ENCODE measurements at places on chromosomes 2 and 18.
A peak's percentile ranks its signal among the peaks of the same experiment; 100 is the strongest.

GRCh38 chr2:148501545-148501944 is 143.0 kb upstream of the EPC2 start:
- no peak for DNase-seq

DNA sequence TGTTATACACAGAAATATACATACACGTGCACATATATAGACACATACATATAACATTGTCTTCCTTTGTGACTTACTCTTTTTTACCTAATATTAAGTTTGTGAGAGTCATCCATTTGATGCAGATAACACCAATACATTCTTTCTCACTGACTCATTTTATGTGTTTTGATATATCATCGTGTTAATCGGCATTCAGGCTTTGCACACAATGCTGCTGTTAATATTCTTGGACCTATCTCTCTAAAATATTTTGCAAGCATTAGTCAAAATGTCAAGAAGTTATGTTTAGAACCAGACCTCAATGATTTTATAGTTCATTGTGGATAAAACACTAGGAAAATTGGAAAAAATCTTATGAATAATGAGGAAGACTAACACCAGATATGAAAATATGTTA is 441.1 kb downstream of the LRATD1 start:
- DNase-seq = no peak

- DNase-seq = no peak
These were observed 888.0 kb upstream of the SLC39A10 start for GRCh38 chr2:194769030-194769429.

DNA sequence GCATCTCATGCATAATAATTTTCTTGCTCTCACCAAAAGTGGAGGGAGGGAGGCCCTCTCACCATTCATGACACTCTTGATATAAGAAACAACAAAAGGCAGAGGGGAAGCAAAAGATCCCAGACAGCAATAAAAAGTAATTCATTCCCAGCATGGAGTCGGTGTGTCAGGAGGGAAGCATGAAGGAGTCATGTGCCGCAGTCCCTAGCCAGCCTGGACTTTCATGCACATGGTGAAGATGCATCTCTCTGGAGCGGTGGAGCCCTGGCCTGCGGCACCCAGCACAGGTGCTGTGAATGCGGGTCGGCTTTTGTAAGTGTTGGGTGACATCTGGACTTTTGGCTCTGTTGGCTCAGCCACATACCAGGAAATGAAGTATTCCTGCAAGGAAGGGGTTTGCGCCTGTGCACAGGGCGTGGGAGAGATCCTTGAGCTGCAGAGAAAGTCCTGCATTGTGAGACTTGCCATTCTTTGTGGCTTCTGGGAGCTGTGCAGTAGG is 119.4 kb downstream of the COPS8 start:
- DNase-seq = no peak

GRCh38 chr2:58369594-58369993 is 128.5 kb upstream of the FANCL start:
- DNase-seq = no peak

DNA sequence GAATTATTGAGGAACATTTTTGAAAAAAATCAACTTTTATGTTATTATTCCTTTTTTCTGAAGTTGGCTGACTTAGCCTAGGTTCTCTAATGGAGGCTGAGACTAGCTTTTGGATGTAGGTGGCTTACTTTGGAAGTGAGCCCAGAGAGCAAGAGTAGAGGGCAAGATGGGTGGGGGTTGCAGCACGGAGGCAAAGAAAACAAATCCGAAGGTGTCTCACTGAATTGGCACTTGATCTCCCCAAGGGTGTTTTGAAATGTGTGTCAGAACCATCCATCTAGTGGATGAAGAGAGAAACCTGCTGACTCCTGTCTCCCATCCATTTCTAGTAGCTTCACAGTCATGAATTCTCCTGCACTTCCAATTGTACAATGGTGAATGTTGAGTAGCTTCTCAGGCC is 390.7 kb downstream of the TMEM182 start:
- DNase-seq = no peak

DNA sequence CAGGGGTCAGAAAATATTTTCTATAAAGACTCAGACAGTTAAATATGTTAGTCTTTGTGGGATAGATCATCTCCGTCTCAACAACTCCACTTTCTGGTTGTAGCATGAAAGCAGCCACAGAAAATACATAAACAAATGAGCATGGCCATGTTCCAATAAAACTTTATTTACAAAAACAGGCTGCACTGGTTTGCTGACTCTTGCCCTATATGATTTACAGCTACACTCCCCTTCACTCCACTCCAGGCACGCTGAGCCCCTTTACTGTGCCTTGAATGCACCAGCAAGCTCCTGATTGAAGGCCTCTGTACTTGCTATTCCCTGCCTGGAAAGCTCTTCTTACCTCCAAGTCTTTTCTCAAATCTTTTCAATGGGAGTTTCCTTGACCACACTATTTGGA is 5.8 kb upstream of the STAMBP start:
- DNase-seq = no peak

GRCh38 chr2:236867441-236868260 is 218.0 kb upstream of the COPS8 start:
- DNase-seq = no peak

GRCh38 chr2:141331127-141331526 is 799.7 kb downstream of the LRP1B start:
- no peak for DNase-seq

DNA sequence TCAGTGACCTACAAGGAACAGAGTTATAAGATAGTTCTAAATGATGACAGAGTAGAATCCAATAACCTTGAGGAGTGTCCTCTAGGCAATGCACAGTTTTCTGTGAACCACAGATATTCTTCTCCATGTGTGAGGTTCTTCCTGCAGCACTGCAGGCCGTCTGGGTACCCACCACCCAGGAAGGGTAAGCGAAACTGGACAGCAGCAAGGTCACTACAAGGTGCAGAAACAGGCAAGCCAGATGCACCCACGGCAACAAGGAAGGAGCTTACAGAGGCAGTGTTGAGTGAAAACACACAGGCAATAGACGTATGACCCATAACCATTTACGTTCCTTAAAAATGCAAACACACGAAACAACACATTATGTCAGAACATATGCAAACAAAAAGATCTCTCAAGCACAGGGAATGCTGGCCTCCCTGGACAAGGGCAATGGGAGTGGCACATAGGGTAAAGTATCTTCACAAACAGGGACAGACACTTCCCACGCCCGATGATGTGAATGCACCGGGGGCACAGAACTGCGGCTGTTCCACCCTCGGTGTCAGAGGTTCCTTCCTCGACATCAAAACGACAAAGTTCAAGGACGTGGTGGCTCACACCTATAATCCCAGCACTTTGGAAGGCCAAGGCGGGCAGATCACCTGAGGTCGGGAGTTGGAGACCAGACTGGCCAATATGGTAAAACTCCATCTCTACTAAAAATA is 84.1 kb downstream of the NDUFA10 start:
- no peak for DNase-seq

- DNase-seq = no peak
These were observed 168.1 kb upstream of the TACR1 start for GRCh38 chr2:75367401-75367800.

- no peak for DNase-seq
These were observed 38.1 kb upstream of the ARHGEF4 start for GRCh38 chr2:130798472-130799218.

- no peak for DNase-seq
These were observed 27.6 kb upstream of the KYNU start for GRCh38 chr2:142849820-142850219.

DNA sequence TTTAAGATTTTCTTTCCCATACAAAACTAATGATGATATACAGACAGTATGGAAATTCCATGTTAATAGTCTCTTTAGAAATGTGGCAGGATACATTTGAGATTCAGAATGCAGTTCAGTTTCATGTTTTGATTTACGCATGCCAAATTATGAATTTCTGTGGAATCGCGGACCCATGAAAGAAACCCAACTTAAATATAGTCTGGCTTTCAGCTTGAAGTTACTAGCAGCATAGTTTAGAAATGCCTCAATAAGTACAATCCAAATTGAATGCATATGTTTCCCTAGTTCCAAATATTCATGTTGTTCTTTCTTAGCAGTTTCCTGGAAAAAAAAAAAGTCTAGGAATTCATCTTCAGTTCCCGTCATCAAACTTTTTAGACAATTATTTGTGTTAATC is 164.1 kb upstream of the RASGRP3 start:
- DNase-seq = no peak

DNA sequence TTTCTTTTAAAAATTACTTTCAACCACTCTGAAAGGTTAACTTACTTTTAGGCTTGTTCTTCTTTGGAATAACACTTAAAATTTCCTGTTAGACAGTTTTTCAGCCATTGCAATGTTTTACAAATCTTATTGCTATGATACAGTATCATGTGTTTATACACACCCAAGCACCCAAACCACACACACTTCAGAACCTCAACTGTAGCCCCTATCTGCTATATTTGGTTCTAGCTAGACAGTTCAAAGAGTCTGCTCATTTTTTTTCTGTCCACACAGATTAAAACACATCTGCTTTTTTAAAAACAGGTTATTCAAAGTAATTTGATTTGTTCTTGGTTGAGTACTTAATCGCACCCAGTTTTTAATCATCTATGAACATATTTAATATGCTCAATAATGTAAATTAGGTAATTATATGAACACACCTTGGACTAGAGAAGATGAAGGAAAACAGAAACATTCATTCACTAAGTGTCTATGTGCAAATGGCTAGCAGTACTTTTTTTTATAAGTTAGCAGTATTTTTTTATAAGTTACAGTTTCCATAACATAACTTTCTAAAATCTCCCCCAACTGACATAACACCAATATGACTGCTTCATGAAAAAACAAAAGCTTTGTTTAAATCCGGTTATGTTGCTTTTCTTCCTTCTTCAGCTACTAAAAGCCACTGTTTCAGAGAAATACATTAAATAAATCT is 17.6 kb downstream of the FBXO11 start:
- no peak for DNase-seq

DNA sequence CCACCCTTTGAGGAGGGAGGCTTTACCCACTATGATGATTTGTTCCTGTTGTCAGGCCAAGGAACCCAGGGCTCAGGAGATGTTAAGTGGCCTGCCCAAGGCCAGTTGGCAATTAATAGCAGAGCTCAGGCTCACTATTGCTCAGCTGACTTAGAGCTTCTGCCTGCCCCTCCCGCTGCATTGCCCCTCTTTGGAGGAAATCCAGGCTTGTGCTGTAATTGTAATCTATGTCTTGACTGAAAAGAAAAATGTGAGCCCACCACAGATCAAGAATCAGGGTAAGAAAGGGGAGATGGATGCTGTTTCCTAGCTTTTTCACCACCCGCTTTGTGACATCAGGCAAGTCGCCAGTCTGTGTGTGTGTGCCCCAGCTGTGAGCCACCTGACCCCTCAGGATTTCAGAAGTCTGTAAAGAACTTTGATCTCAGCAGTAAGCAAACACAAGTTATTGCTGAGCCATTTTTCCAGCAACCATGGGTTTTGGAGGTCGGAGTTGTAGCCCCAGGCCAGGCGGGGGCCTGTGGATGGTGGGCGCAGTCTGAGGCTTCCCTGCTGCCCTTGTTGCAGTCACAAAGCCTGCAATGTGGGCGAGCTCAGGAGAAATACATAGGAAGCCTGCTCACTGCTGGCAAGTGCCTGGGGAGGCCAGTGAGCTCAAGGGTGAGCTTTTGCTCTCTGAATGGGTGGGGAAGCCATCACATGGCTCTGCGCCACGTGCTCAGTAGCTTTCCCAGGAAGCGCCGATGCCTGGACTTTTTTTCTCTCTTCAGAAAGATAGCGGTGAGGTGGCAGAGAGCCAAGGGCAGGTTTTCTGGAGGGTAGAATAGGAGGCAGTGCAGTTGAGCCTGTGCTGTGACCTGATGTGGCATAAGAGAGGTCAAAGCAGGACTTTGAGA is 6.1 kb downstream of the CABLES1 start:
- DNase-seq = peak; percentile 84

- DNase-seq = no peak
These were observed 41.9 kb downstream of the LRRFIP1 start for GRCh38 chr2:237669283-237669627.

- no peak for DNase-seq
These were observed 175.9 kb upstream of the RAB12 start for GRCh38 chr18:8433323-8433722.

GRCh38 chr2:168289880-168290279 is 42.5 kb upstream of the STK39 start:
- peak; percentile 50 for DNase-seq

DNA sequence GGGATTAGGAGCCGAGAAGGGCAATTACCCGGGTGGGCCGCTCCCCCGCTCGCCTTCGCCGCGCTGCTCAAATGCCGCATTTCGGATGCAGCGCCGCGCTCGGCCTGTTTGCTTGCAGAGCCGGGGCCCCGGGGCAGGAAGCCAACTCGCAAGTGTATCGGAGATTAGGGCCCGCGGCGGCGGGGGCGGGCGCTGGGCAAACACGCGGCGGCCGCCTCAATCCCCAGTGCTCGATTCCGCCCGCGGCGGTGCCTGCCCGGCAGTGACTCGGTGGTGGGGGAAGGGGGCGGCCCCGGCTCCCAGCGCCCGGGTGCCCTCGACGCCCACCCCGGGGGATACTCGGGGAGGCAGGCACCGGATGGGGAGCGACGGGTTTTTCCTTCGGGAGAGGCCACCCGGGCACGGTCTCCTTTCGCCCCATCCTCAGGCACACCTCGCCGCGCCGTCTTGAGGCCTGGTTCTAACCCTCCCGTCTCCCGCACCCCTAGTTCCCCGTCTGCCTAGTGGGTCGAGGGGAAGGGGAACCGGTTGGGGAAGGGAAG is 26.6 kb upstream of the NOTO start:
- peak; percentile 80 for DNase-seq

DNA sequence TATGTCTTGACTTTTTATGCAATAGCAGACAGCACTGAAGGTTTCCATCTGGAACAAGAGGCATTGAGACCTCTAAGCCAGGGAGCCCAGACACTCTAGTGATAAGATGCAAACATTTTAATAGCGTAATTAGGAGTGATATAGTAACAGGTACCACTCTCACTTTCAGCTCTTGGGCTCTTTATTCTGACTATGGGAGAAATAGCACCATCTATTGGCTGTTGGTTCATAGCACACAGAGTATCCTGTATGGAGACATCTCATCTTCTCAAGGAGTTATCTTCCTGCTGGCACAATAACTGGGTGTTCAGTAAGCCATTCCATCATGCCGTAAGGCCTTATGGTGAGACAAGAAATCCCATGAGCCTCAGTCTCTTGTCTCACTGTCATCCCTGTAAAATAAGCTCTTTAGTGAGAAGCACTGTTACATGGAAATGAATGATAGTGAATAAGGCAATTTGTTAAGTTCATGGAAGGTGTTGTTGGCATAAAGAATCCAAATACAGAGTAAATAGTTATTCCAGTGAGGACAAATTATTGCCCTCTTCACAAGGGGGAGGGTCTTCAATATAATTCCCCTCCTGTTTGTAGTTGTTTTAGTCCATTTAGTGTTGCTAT is 48.3 kb downstream of the THUMPD2 start:
- no peak for DNase-seq

- no peak for DNase-seq
These were observed 648.2 kb upstream of the ZEB2 start for GRCh38 chr2:145168091-145168490.

GRCh38 chr18:46412916-46413315 is 244.1 kb downstream of the LOXHD1 start:
- DNase-seq = peak; percentile 40

DNA sequence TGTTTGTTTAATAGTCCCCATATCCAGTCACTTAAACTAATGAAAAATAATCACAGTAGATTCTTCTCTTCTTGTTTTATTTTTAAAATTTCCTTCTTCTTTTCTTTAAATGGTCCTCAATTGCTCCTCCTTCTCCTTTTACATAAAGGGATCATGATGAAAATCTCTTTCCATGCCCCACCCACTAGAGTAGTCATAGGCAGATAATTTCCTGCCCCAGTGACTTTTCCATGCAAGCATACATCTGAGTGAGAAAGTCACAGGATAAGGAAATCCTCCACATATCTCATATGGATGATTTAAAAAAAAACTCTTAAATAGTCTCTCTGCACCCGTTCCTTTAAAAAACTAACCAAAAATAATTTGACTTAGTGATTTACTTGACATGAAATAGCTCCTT is 552.3 kb upstream of the SETBP1 start:
- no peak for DNase-seq

Measured in colonic mucosa (tissue), 4 donors.